ENCODE measurements at places on chromosomes 5 and 9.

GRCh38 chr9:14030375-14031059 lies 283.4 kb downstream of the NFIB start:
- DNase-seq: no peak

- no peak for DNase-seq
Measured at GRCh38 chr9:137198051-137198901, 2.3 kb downstream of the TPRN start.

- DNase-seq: no peak
Measured at GRCh38 chr9:117835798-117836197, 131.6 kb downstream of the TLR4 start.

GRCh38 chr5:105015098-105015497 lies 1452.5 kb upstream of the NUDT12 start:
- DNase-seq: no peak

DNA sequence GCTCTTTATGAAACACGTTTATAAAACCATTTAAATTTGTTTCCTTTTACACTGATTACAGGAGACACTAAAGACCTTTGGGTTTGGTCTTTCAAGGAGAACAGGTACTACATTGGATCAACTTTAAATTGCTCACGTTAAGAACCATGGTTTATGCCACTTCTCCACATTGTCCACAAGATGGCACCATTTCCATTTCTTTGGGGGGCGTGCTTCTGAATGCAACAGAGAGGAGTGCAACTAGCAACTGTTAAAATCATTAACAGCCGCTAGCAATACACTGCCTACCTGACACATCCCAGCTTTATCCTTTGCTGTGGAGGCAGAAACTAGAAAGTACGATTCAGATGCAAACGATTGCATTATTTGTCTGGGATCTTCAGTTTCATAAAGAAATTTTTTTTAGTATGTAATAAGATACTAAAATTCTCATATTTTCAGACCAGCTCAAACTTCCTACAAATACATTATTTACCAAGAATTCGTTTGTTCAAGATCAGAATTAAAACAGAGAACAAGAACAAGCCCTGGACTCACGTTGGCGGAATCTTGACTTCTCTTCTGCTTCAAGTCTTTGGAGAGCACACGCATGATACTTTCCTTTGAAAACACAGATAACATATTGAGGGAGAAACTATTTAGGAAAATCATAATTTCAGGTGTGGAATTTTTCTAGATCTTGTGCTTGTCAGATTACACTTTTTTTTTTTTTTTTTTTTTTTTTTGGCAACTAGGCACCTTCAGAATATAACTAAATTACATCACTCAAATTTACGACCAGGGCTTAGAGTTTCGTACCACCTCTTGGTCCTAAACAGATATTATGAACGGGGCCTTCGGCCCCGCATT lies 702 bp downstream of the CDC20B start:
- peak; percentile 37 for DNase-seq

DNA sequence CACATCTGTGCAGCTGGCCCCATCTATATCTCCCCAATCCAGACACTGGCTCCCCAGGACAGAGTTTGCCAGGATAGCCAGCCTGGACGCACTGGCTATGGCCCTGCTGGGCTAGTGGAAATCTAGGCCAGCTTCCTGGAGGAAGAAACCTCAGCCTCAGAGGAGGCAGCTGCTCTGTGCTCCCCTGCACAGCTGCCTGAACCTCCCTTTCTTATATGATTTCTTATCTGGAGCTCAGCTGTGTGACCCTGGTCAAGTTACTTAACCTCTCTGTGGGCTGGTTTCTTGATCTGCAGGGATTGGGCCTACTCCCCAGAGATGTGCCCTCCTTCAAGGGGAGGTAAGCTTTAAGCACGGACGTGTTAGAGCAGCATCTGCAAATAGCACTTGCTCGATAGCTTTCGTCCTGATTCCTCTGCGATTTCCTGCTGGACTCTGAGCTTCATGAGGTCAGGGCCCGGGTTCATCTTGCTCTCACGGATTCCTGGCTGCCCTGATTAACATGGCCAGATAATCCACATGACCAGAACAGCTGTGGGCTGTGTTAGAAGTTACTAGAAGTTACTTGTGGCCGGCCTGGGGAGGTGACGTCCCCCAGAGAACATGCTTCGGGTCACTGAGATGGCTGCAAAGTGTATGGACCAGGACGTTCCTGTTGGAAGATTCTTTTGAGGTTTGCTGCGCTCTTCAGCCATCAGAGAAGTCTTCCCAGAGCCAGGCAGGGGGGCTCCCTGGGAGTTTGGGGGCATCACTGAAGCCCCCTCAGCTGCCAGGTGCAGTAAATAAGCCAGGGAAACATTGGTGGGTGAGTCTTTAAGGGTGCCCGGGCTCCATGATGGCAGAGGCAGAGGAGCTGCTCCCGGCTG lies 14.5 kb downstream of the C9orf50 start:
- DNase-seq: no peak

DNA sequence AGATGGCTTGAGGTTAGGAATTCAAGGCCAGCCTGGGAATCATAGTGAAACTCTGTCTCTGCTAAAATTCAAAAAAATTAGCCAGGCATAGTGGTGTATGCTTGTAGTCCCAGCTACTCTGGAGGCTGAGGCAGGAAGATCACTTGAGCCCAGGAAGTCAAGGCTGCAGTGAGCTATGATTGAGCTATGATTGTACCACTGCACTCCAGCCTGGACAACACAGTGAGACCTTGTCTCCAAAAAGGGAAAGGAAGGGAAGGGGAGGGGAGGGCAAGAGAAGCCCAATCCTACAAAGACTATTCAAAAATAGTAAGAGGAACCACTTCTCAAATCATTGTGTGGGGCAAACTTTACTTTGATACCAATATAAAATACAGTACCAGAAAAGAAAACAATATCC lies 11.2 kb downstream of the SEMA4D start:
- no peak for DNase-seq

- no peak for DNase-seq
Measured at GRCh38 chr5:36607114-36607571, 737 bp downstream of the SLC1A3 start.

DNA sequence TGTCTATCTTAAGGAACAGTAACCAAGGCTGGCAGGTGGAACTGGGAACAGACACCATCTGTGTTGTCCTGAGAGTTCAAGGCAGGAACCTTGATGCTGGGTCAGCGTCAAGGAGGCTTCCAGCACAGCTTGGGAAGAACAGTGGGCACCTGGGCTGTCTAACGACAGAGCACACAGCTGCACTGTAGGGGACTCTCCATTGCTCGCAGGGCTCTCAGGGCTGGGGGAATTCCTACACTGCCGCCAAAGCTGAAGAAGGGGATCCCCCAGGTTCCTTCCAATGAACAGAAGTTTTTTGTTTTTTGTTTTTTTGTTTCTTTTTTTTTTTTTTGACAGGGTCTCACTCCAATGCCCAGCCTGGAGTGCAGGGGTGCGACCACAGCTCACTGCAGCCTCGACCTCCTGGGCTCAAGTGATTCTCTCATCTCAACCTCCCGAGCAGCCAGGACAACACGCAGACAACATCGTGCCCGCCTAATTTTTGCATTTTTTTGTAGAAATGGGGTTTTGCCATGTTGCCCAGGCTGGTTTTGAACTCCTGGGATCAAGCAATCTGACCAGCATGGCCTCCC lies 81.9 kb downstream of the PTPN3 start:
- no peak for DNase-seq

GRCh38 chr9:137391411-137391754 lies 31.6 kb downstream of the EXD3 start:
- DNase-seq: no peak

DNA sequence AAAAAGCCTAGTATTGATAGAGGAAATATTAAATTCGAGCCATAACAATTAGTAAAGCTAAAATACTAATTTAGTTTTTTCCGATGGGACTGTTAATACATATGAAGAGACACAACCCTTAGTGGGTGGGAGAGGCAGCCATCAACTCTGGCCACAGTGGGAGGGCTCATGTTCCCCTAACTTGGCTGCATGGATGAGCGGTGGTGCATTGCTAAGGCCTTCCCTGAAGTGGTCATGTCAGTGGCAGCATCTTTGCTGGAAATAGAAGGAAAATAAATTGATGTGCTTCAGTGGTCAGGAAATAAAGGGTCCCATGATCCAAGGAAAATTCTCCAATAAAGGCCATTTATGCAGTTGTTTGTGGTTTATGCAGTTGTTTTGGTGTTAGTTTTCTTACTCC lies 33.9 kb upstream of the F2RL2 start:
- no peak for DNase-seq

GRCh38 chr9:128706045-128706444 lies 3.7 kb downstream of the PKN3 start:
- DNase-seq: no peak

DNA sequence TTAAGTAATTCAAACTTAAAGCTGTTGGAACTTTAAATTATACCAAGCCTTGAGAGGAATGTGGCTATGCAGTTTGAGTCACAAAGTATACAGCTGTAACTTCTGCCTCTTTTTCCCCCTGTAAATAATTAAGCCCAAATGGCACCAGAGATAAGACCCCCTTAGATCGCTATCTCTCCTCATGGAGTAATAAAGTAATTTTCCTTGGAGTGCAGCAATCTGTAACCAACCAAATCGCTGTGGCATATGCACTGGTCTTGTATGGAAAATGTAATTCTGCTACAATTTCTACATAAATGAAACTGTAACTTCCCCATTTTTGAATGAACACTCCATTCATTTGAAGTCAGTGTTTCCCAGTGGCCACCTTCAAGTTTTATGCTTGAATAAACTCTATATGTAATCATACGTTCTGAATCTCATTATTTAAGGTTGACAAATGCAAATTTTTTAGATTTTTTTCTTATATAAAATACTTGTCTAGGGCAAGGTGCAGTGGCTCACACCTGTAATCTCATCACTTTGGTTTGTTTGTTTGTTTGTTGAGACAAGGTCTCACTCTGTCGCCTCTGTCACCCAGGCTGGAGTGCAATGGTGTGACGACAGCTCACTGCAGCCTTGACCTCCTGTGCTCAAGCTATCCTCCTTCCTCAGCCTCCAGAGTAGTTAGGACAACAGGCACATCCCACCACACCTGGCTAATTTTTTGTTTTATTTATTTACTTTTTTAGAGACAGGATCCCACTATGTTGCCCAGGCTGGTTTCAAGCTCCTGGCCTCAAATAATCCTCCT lies 12.3 kb downstream of the SUSD1 start:
- DNase-seq: no peak

GRCh38 chr9:34994260-34994899 lies 4.8 kb downstream of the DNAJB5 start:
- no peak for DNase-seq

GRCh38 chr9:127404631-127405030 lies 7.7 kb downstream of the SLC2A8 start:
- DNase-seq: no peak

DNA sequence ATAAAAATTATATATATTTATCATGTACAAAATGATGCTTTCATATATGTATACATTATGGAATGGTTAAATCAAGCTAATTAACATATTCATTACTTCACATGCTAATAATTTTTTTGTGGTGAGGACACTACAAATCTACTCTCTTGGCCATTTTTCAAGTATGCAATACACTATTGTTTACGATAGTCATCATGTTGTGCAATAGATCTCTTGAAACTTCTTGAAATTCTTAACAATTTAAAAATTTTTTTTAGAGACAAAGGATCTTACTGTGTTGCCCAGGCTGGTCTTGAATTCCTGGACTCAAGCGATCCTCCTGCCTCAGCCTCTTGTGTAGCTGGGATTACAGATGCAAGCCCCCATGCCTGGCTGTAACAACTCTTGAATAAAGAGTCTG lies 45.2 kb upstream of the SHOC1 start:
- DNase-seq: no peak

DNA sequence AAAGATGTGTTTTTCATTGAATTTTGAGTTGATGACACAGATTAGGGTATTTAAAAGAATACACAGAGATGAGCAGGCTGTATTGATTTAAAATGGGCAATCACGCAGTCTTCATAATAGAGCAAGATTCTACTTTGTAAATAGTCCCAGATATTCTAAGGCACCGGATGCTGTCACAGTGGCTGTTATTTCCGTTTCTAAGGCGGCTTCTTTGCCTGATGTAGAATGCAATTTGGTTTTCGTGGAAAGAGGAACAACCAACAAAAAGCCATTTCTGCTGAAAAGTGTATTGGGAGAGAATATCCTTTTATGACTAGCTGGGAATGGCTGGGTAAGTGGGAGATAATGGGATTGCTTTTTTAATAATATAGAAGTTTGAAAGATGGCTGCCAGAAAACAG lies 17.5 kb downstream of the PRKACG start:
- no peak for DNase-seq

GRCh38 chr5:19891658-19892057 lies 96.3 kb downstream of the CDH18 start:
- no peak for DNase-seq

DNA sequence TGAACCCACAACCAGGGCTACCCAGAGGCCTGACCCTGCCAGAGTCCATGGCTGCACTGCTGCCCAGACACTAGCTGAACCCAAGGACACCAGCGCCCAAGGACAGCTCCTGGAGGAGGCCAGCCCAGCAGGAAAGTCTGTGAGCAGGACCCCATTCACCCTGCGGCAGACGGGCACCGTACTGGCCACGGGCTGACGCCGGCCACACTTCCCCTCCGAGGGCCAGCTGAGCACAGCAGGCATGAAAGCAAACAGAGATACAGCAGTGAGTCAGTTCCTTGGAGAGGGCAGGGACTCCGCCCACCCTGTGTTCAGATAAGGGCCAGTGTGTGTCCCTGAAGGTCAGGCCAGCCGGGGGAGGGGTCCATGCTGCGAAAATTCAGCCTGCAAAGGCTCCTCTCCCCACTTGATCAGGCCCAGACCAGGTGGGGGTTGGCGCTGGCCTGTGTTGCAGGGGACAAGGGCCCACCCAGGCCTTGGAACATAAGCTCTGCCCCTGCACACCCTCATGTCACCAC lies 3.2 kb downstream of the RNF208 start:
- no peak for DNase-seq

GRCh38 chr5:157289164-157289819 lies 23.4 kb downstream of the CYFIP2 start:
- DNase-seq: no peak

- no peak for DNase-seq
Measured at GRCh38 chr5:87015901-87016300, 251.8 kb upstream of the RASA1 start.

GRCh38 chr9:136098844-136099243 lies 3.8 kb upstream of the NACC2 start:
- no peak for DNase-seq

- no peak for DNase-seq
Measured at GRCh38 chr5:126126574-126126973, 296.6 kb upstream of the GRAMD2B start.

DNA sequence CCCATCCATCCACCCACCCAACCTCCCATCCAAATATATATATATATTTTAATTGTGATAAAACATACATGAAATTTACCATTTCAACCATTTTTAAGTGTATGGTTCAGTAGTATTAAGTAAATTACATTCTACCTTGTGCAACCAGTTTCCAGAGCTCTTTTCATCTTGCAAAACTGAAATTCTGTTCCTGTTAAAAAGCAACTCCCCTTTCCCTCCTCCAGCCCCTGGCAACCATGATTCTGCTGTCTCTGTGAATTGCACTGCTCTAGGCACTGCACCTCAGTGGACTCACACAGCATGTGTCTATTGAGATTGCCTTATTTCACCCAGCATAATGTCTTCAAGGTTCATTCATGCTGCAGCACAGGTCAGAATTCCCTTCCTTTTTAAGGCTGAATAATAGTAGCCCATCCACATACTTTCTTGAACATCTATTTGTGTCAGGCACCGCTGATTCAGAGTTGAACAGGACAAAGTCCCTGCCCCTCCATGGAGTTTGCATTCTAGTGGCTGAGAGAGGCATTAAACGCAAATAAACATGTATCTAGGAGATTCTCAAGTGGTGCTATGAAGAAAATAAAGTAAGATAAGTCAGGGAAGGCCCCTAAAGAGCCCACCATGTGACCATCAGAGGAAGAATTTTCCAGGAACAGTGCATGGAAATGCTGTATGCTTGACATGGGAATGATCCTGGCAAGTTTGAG lies 24.0 kb downstream of the CSF1R start:
- DNase-seq: no peak
